ENCODE measurements at places on chromosomes 13 and 19. TPM values are rescaled to one million over a fixed set of nuclear protein-coding genes. Genes with fewer than 3 reads are reported as not detected.

ERCC1 gene
- 46.8 TPM for total RNA-seq

DNA sequence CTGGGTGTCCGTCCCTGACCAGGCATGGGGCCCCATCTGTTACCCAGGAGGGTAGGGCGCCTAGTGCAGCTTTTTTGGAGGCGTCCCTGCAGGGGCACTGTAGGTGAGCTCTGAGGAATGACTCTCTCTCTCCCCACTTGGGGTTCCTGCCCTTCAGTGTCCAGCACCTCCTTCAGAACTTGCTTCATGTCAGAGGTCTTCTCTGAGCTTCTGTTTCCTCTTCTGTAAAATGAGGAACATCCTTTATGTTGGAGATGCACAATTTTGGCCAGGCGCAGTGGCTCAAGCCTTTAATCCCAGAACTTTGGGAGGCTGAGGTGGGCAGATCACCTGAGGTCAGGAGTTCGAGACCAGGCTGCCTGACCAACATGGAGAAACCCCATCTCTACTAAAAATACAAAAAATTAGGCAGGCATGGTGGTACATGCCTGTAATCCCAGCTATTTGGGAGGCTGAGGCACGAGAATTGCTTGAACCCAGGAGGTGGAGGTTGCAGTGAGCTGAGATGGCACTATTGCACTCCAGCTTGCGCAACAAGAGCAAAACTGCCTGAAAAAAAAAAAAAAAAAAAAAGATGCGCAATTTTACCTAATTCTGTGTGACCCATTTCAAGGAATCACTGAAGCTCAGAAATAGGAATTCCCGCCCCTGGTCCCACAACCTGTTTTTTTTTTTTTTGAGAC lies 15.2 kb upstream of the PIK3R2 start:
- H3K27ac ChIP-seq: no peak overlapping the region
- no peak for DNase-seq
- no peaks in the 10 kb centered on the region for H3K27me3 ChIP-seq
- no peaks in the 10 kb centered on the region for H3K4me1 ChIP-seq
- H3K4me3 ChIP-seq: no peak overlapping the region
- H3K36me3 ChIP-seq: peaks cover 72% of the 10 kb centered on the region

- no peaks in the 10 kb centered on the region for H3K36me3 ChIP-seq
- DNase-seq: no peak
- H3K4me3 ChIP-seq: no peak overlapping the region
- H3K27ac ChIP-seq: no peak overlapping the region
These were observed 440.4 kb downstream of the COG6 start for GRCh38 chr13:40095695-40096356.

- no peak overlapping the region for H3K27ac ChIP-seq
- H3K4me1 ChIP-seq: no peaks in the 10 kb centered on the region
- DNase-seq: no peak
- H3K4me3 ChIP-seq: no peak overlapping the region
- no peaks in the 10 kb centered on the region for H3K27me3 ChIP-seq
These were observed 26.8 kb upstream of the CYSLTR2 start for GRCh38 chr13:48626726-48627451.

ODAD3 gene
- total RNA-seq: not detected

CYP2F1 gene
- total RNA-seq: 4.5 TPM

- no peaks in the 10 kb centered on the region for H3K4me1 ChIP-seq
- no peak overlapping the region for H3K27ac ChIP-seq
- no peak overlapping the region for H3K4me3 ChIP-seq
These were observed 16.6 kb upstream of the IRS2 start for GRCh38 chr13:109802936-109803335.

DNA sequence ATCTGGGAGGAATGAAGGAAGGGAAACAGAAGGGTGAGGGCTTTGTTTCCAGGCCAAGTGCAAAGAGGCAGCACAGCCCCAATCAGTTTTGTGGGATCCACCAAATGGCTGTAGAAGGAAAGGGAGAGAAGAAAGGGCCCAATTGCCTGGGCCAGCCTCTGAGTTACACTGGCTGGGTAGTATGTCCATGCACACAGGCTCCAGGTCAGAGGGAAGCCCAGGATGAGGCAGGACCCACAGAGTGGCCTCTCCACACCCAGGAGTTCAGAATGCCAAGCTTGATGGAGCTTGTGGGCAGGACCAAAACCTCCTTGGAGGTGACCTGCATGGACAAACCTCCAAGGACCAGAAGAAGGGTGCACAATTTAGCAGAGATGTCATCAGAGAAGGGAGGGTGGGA lies 178.2 kb upstream of the TSHZ3 start:
- H3K27ac ChIP-seq: no peak overlapping the region
- no peak overlapping the region for H3K4me3 ChIP-seq
- no peak for DNase-seq
- no peaks in the 10 kb centered on the region for H3K36me3 ChIP-seq

- no peak for DNase-seq
- H3K27me3 ChIP-seq: no peaks in the 10 kb centered on the region
- H3K4me1 ChIP-seq: no peaks in the 10 kb centered on the region
- no peak overlapping the region for H3K4me3 ChIP-seq
These were observed 23.2 kb upstream of the RPL21 start for GRCh38 chr13:27228131-27228530.

DNA sequence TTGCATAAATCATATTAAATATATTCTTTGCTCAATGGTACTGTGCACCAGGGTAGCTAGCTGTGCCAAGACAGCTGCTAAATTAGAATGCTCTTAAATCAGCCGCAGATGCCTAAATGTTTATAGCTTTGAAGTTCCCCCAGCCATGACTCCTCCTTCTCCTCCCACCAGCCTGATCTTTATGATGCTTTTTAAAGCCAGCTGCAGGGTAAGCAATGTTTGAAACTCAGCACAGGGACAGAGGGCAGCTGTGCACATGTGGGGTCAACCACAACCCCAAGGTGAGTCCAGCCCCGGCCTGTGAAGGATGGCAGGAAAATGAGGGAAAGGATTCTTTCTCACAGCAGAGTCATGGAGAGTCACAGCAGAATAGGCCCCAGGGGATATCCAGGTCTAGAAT lies 635.7 kb downstream of the UQCRFS1 start:
- H3K36me3 ChIP-seq: no peaks in the 10 kb centered on the region
- H3K27ac ChIP-seq: no peak overlapping the region
- no peaks in the 10 kb centered on the region for H3K27me3 ChIP-seq

GRCh38 chr19:29239213-29239776 lies 26.3 kb upstream of the UQCRFS1 start:
- no peak overlapping the region for H3K27ac ChIP-seq
- no peak for DNase-seq
- no peaks in the 10 kb centered on the region for H3K27me3 ChIP-seq
- no peaks in the 10 kb centered on the region for H3K4me1 ChIP-seq
- no peaks in the 10 kb centered on the region for H3K36me3 ChIP-seq

- DNase-seq: no peak
- H3K4me1 ChIP-seq: no peaks in the 10 kb centered on the region
- H3K27ac ChIP-seq: no peak overlapping the region
- H3K36me3 ChIP-seq: no peaks in the 10 kb centered on the region
- H3K27me3 ChIP-seq: no peaks in the 10 kb centered on the region
- H3K4me3 ChIP-seq: no peak overlapping the region
These were observed 53.2 kb upstream of the LSM14A start for GRCh38 chr19:34118879-34119748.

DNA sequence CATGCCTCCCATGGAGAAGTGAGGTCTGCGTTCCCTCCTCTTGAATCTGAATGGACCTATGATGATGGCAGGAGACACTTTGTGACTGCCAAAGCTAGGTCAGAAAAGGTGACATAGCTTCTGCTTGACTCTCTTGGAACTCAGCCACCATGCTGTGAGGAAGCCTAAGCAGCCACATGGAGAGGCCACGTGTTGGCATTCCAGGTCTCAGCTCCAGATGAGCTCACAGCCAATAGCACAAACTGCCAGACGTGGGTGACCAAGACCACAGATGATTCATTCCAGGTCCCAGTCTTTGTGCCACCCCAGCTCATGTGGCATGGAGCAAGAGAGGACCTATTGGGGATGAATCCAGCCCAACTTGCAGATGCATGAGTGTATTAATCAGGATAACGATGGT lies 8.7 kb upstream of the GGACT start:
- DNase-seq: no peak
- no peaks in the 10 kb centered on the region for H3K4me1 ChIP-seq
- H3K27me3 ChIP-seq: no peaks in the 10 kb centered on the region
- no peak overlapping the region for H3K27ac ChIP-seq

GRCh38 chr13:26406791-26407190 lies 150.7 kb upstream of the WASF3 start:
- H3K27ac ChIP-seq: no peak overlapping the region
- H3K4me3 ChIP-seq: no peak overlapping the region
- peaks cover 9% of the 10 kb centered on the region for H3K36me3 ChIP-seq
- no peaks in the 10 kb centered on the region for H3K4me1 ChIP-seq
- no peak for DNase-seq

GRCh38 chr19:31308781-31309180 lies 40.5 kb downstream of the TSHZ3 start:
- DNase-seq: no peak
- no peak overlapping the region for H3K27ac ChIP-seq
- H3K4me3 ChIP-seq: no peak overlapping the region
- no peaks in the 10 kb centered on the region for H3K36me3 ChIP-seq
- H3K27me3 ChIP-seq: no peaks in the 10 kb centered on the region

KLK8 gene
- total RNA-seq: not detected

DNA sequence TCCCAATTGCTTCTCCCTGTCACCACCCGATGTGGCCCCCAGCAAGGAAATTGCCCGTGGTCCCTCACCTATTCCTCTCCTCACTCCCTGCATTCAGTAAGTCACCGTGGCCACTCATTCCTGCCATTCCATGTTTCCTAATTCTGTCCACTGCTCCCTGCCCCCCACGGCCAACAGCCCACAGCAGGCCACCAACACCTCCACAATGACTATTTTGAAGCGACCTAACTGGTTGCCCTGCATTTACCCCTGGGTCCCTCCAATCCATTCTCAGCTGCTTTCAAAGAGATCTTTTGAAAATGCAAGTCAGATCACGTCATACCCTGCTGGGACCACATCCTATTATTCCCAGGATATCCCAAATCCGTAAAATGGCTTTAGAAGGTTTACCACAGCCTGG lies 210.4 kb downstream of the DCLK1 start:
- H3K27me3 ChIP-seq: no peaks in the 10 kb centered on the region
- H3K4me1 ChIP-seq: no peaks in the 10 kb centered on the region
- no peak overlapping the region for H3K4me3 ChIP-seq
- DNase-seq: no peak
- H3K36me3 ChIP-seq: no peaks in the 10 kb centered on the region
- H3K27ac ChIP-seq: no peak overlapping the region

ZNF253 gene
- 10.1 TPM for total RNA-seq

ZNF284 gene
- 4.6 TPM for total RNA-seq

SPIB gene
- 2.8 TPM for total RNA-seq

DNA sequence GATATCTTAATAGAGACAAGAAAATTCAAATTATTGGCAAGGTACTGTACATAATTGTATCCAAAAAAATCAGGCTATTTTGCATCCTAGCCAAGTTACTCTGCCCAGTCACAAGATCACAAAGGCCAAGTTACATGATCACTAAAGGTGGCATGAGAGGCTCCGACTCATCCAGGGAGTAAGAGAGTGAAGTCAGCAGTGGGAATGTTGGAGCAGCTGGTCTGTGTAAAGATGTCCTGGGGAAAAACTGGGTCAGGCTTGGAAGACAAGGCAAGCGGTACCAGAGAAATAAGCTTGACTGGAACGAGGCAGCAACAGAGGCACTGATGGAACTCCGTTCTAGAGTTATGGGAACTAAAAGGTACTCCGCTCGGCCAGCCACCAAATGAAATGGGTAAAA lies 50.2 kb upstream of the PSG2 start:
- no peaks in the 10 kb centered on the region for H3K36me3 ChIP-seq
- DNase-seq: no peak
- no peaks in the 10 kb centered on the region for H3K27me3 ChIP-seq
- H3K4me1 ChIP-seq: no peaks in the 10 kb centered on the region
- H3K4me3 ChIP-seq: no peak overlapping the region

GRCh38 chr19:31285744-31286143 lies 63.5 kb downstream of the TSHZ3 start:
- no peaks in the 10 kb centered on the region for H3K4me1 ChIP-seq
- H3K27me3 ChIP-seq: no peaks in the 10 kb centered on the region
- no peak for DNase-seq
- no peaks in the 10 kb centered on the region for H3K36me3 ChIP-seq

GRCh38 chr13:39244561-39245230 lies 206.4 kb downstream of the NHLRC3 start:
- no peak overlapping the region for H3K4me3 ChIP-seq
- no peaks in the 10 kb centered on the region for H3K36me3 ChIP-seq

GRCh38 chr13:24606486-24607170 lies 73.6 kb upstream of the ATP12A start:
- no peak overlapping the region for H3K4me3 ChIP-seq
- H3K4me1 ChIP-seq: no peaks in the 10 kb centered on the region
- H3K36me3 ChIP-seq: no peaks in the 10 kb centered on the region
- no peak for DNase-seq
- H3K27me3 ChIP-seq: no peaks in the 10 kb centered on the region

OLFM2 gene
- total RNA-seq: 3.3 TPM

MBD3L2 gene
- not detected for total RNA-seq

GRCh38 chr13:111949311-111949710 lies 117.6 kb upstream of the SOX1 start:
- no peak overlapping the region for H3K27ac ChIP-seq
- H3K36me3 ChIP-seq: no peaks in the 10 kb centered on the region
- H3K27me3 ChIP-seq: no peaks in the 10 kb centered on the region

VWA8 gene
- total RNA-seq: 27.5 TPM

- no peaks in the 10 kb centered on the region for H3K4me1 ChIP-seq
- no peak overlapping the region for H3K27ac ChIP-seq
- no peak overlapping the region for H3K4me3 ChIP-seq
- no peak for DNase-seq
- no peaks in the 10 kb centered on the region for H3K27me3 ChIP-seq
- H3K36me3 ChIP-seq: peaks cover 24% of the 10 kb centered on the region
These were observed 15.0 kb downstream of the NUFIP1 start for GRCh38 chr13:44974056-44974793.

DNA sequence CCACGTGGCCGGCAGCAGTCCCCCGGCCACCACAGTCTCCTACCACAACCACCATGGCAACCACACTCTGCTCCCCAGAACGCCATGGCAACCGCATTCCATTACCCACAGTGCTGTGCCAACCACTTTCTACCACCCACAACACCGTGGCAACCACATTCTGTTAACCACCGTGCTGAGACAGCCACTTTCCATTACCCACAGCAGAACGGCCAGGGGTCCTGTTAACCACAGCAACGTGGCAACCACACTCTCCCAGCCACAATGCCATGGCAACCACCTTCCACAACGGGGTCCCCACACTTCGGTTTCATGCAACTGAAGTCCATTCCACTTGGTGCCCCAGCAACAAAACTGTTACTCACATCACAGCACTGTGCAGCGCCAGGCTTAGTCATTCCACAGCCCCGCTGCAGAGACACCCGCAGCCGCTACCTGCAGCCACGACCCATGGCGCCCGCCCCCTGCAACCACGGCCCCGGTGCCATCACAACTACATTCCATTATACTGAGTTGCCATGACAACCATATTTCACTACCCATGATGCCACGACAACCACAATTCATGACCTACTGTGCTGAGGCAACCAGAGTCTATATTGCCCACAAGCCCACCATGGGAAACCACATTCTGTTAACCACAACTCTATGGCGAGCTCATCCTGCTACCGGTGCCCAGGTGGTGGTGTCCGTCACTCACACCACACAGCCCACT lies 10.0 kb downstream of the DPF1 start:
- peak; percentile 72 for DNase-seq
- no peak overlapping the region for H3K4me3 ChIP-seq
- H3K27me3 ChIP-seq: peaks cover 50% of the 10 kb centered on the region
- H3K27ac ChIP-seq: peak overlapping the region; percentile 27

KIR2DL1 gene
- 70.8 TPM for total RNA-seq

GRCh38 chr13:39874331-39875053 lies 219.0 kb downstream of the COG6 start:
- no peaks in the 10 kb centered on the region for H3K36me3 ChIP-seq
- H3K4me3 ChIP-seq: no peak overlapping the region
- H3K27me3 ChIP-seq: no peaks in the 10 kb centered on the region
- no peaks in the 10 kb centered on the region for H3K4me1 ChIP-seq
- DNase-seq: no peak
